ENCODE measurements at places on chromosomes 7 and 10.
A peak's percentile ranks its signal among the peaks of the same experiment; 100 is the strongest.

- peak; percentile 17 for DNase-seq
Measured at GRCh38 chr7:76260171-76260703, 42.2 kb upstream of the HSPB1 start.

- DNase-seq = no peak
Measured at GRCh38 chr10:19158358-19158757, 109.8 kb downstream of the MALRD1 start.

GRCh38 chr7:29924006-29924405 lies 65.6 kb downstream of the SCRN1 start:
- DNase-seq = no peak

DNA sequence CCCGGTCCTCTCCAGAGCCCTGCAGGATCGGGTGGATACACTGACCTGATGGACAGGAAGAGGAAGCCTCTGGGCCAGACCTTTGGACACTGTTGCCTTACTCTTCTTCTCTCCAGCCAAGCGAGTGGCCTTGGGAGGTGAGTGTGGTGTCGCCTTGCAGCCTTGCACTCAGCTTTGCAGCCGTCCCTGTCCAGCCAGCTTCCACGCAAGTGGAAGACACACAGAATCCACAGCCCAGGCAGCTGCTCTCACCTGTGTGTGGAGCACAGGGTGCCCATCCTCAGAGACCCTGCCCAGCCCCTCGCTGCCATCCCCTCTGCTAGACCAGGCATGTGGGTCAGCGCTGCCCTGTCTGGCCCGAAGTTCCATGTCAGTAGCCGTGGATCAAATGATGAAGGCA lies 239.1 kb downstream of the EBF3 start:
- DNase-seq = no peak

DNA sequence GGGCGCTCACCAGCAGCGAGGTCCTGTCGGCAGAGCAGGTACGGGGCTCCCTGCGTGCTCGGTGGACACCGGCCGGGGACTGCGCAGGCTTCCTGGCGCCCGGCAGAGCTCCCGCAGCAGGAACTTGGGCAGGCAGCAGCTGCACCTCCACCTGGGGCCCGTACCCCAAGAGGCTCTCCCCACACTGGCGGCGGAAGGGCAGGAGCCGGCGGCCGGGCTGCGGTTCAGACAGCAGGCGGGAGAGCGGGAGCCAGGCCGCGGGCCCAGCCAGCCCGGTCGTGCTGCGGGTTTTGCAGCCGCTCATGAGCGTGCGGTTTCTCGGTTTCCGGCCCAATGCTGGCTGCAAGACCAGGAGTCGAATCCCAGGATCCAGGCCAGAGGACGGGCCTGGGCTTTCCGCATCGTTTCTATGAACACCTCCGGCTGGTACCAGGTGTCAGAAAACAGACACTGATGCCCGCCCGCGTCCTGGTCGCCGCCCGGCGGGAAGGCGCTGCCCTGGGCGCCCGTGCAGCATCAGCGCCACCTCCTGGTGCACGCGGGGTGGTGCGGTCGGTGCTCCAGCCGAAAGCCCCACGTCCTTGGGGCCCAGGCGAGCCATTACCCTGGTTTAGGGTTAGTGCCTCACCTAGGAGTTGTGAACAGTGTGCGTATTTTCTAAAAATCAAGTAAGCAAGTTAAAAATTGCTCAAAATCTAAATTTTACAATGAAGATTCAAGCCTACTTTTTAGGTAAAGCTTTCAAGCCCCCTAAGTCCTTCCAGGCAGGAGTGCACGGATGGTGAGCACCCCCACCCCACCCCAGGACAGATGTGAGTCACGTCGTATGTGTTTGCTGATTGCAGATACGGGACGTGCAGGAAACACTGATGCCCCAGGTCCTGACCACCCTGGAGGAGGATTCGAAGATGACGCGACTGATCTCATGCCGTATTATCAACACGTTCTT lies 47.4 kb upstream of the PRKAR1B start:
- peak; percentile 44 for DNase-seq

DNA sequence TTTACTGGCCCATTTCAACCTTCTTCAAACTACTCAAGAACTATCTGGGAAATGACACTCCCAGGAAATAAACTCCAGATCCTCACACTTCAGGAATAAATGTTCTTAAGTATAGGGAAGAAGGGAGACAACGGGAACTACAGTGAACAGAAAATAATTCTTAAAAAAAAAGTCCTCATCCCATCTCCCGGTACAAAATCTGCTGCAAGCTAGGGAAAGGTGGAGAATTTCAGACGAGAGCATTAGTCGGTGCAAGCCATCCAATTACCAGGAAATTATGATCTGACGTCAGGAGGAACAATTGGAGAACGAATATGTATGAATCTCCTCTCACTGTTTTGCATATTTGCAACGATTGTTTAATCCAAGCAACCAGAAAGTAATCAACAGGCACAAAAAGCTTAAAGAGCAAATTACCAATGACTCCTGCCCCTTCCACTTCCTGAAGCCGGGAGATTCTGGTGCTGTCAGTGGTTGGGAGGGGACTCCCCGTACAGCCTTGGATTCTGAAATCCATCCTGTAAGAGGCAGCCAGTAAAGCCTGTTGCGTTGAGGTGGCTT lies 15.1 kb upstream of the GATA3 start:
- no peak for DNase-seq

DNA sequence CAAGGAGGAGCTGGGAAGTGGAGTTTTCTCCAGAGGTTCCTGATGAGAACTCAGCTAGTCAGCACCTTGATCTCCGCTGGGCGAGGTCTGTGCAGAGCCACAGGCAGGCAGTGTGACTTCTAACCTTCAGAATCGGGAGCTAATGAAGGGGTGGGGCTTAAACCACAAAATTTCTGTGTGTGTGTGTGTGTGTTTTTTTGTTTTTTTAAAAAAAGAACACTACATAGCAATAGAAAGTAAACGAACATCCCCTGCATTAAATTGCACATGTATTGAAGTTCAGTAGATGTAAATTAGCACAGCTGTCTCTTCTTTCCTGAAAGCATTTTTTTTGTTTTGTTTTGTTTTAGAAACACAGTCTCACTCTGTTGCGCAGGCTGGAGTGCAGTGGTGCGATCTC lies 46.2 kb downstream of the RBM17 start:
- no peak for DNase-seq

GRCh38 chr7:97006055-97006815 lies 882 bp downstream of the DLX6 start:
- no peak for DNase-seq

- DNase-seq = no peak
Measured at GRCh38 chr7:15494711-15495110, 67.1 kb downstream of the AGMO start.

GRCh38 chr7:7843972-7844371 lies 124.6 kb upstream of the GLCCI1 start:
- no peak for DNase-seq

DNA sequence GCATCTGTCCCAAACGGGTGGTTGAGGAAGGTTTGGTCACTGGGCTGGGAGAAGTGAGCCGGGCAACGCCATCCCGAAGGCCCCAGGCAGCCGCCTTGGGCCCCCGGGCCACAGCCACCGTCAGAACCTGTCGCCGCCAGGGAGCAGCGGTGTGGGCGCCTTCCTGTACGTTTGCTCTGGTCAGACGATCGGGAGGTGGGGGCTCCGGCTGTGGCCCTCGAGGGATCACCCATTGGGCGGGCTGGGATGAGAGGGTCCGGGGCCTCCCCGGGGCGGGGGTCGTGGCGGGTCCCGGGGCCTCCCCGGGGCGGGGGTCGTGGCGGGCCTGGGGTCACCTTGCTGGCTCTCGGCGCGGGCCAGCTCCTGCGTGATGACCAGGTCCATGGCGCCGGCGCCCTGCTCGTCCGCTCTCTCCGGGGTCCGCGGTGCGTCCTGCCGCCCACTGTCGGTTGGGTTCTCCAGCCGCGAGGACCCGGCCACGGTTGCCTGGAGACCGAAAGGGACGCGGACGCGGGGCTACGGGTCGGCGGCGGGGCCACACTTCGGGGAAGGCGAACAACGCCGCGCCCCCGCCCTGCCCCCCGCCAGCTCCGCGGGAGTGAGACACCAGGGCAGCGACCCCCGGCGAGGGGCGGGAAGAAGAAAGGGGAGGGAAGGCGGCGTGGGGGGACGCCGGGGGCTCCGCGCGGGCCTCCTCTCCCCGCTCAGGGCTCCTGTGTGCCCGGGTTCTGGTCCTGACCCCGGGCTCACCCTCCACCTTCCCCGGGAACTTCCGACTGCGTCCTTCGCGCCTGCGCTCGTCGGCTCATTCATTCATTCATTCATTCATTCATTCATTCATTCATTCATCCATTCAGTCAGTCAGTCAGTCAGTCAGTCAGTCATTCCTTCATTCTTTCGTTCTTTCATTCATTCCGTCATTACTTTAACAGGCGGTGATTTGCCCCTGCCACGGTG lies at the start of gene CFAP46:
Gene CFAP46 (minus strand): TSS at position 470 of the 957 bp plus-strand sequence. CDS start 86 bp downstream, at position 384.
- no peak for DNase-seq

GRCh38 chr10:93553482-93554315 lies 12.8 kb upstream of the FFAR4 start:
- no peak for DNase-seq
